ENCODE measurements at places on chromosomes 13 and 19. TPM values are rescaled to one million over a fixed set of nuclear protein-coding genes. Genes with fewer than 3 reads are reported as not detected.

SPTBN4 gene
- total RNA-seq, result 0.34 TPM

KLK14 gene
- total RNA-seq, result 0.55 TPM

PRSS57 gene
- total RNA-seq, result not detected

ARRDC2 gene
- 48.2 TPM for total RNA-seq

ZNF254 gene
- total RNA-seq, result 7.9 TPM

CYP2B6 gene
- total RNA-seq, result not detected

Measured in A549 treated with Mapracorat at 1 μM for 4 hours (cell line).